ENCODE measurements at places on chromosomes 6 and 20. TPM values are rescaled to one million over a fixed set of nuclear protein-coding genes. Genes with fewer than 3 reads are reported as not detected.

The C6orf141 gene
- 6.0 TPM for total RNA-seq

The TGM3 gene
- not detected for total RNA-seq

The SPEF1 gene
- not detected for total RNA-seq

The BACH2 gene
- 0.39 TPM for total RNA-seq

The SAMD3 gene
- not detected for total RNA-seq

The B3GALT4 gene
- 2.8 TPM for total RNA-seq

GRCh38 chr20:19344341-19344740, 131.9 kb downstream of the SLC24A3 start:
- DNase-seq, result no peak

- no peak for DNase-seq
Observed at GRCh38 chr20:58700121-58700821, 7.7 kb downstream of the NPEPL1 start.

GRCh38 chr6:169291646-169292337, 38.1 kb upstream of the THBS2 start:
- no peak for DNase-seq

DNA sequence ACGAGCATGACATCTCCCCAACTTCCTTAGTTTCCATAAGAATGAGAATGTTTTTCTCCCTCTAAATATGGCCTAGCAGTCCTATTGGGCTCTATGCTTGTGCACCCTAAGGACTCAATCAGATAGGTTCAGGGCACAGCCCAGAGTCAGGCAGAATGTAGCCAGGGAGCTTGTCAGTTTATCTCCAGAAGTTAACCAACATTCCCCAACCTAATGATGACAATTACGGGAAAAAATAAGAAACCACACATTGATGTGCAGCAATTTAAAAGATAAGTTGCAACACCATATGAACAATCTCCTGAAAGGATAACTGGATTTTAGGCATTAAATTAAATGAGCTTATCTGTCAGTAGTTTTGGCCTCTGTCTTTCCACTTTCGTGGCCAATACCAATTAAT, 71.1 kb downstream of the HDDC2 start:
- DNase-seq, result no peak

GRCh38 chr6:63478734-63479133, 93.5 kb upstream of the LOC128125822 start:
- no peak for DNase-seq

DNA sequence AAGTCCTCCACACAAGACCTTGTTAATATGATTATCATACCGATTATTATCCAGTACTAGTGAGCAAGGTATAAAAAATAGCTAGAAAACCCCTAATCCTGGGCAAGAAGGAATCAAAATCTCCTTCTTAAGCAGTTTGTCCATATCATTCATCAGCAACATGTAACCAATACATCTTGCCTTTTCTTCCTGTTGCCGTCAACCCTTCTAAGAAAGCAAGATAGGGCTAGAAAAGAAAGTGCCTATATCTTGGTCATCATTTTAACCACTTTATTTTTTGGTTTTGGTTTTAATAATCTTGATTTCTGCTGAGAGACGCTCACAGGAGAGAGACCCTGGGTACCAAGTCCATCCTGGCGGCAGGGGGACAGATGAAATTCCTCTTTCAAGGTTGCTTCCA, 27.2 kb upstream of the PREX1 start:
- DNase-seq, result no peak

DNA sequence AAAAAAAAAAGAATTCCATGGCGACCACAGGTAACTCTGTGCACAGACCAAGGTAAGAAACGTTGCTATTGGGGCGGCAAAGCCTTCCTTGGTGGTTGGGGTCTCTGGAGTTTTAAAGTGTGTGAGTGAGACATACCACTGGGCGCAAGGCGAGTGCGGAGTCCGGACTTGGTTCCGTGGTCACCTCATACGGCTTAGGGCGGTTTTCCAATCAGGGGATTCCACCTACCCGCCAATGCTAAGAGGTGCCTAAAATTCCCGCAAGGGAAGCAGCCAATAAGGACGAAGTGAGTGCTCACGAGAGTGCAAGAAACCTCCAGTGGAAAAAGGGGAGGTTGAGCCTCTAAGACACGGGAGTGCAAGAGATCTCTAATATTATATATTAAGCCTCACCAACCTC, 68.6 kb upstream of the PRSS16 start:
- no peak for DNase-seq

DNA sequence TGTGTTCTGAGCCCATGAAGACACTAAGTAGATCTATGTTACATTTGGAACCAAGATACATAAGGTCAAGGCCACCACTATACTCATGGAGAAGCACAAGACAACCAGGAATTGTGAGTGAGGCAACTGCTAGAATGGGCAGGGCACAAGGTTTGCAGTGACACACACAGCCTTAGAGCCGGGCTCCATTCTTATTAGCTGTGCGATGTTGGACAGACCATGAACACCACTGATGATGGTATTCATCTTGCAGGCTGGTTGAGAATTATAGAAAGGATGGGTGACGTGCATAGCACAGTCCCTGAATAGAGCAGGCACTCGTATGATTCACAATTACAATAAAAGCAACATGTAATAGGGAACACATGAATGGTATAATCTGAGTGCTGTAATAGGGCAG, 172.4 kb downstream of the GJA10 start:
- DNase-seq, result no peak

DNA sequence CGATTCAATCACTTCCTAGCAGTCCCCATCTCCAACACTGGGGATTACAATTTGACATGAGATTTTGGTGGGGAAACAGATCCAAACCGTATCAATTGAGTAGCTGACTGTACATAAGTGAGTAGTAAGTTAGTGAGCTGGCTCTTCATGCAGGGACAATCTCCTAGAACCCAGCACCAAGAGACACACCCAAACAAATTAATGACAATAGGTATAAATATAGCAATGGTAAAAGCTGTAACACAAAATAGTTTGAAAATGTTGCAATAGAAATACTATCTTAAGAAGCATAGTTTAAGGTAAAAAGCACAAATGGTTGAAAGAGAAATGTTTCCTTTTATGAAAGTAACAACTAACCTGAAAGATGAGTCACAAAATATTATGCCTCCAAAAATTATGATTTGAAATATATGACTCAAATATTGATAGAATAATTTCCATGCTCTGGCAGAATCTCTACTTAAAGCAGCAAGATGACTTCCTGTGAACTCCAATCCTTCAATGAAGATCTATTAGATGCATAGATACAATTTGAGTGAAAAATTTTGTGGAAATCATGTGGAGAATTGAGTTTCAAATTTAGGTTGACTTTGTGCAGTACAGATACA, 5.4 kb upstream of the SIRPB1 start:
- no peak for DNase-seq

GRCh38 chr20:59334651-59335300, 34.4 kb downstream of the EDN3 start:
- no peak for DNase-seq

DNA sequence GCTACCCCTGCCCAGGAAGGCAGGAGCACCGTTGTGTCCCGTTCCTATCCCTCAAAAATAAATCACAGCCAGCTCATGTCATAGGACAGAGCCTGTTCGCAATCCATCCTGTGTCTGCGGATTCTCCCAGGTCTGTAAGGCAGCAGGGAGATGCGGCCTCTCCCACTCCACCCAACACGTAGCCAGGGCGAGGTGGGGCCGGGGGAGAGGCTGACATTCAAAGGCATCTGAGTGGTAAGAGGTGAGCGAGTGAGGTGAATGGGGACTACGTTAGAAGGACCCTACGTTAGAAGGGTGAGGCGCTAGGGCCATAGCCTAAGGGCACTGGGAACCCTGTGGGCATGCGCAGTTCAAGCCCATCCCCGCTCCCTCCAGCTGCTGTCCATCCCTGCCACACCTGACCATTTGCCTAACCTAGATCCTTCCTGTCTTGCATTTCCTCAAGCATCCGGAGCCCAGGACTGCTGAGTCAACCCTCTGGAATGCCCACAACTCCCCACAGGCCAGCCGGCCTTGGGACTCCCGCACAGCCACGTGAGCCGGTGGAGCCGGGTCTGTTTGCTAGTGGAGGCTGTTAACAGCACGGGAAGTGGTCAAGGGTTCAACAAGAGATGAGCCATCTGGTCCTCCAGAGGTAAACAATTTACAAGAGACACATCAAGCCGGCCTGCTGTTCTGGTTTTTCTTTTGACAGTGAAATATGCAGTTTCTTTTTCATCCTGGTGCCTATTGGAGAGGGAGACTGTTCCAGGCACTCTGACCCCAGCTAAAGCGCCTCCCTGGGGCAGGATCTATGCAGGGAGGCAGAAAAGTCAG, 45.9 kb downstream of the RIPOR3 start:
- peak; percentile 24 for DNase-seq

DNA sequence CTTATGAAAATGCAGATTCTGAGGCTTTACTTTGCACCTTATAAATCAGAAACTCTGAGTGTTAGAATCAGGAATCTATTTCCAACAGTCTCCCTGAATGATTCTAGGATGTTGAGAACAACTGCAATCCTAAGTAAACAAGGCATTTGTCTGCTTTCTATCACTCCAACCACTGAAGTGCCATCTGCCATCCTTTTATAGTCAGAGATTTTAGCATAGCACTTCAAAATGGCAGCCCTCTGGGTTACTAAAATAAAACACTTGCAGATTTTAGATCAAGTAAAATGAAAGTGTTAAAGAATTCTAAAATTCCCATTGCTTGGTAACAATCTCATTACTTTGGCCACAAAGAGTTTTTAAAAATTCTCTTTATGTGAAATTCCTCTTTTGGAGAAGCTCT, 258.9 kb downstream of the CD109 start:
- no peak for DNase-seq

- peak; percentile 33 for DNase-seq
Observed at GRCh38 chr6:34953061-34954025, 64.3 kb downstream of the ANKS1A start.

- DNase-seq, result no peak
Observed at GRCh38 chr6:92888316-92888715, 531.0 kb downstream of the EPHA7 start.

DNA sequence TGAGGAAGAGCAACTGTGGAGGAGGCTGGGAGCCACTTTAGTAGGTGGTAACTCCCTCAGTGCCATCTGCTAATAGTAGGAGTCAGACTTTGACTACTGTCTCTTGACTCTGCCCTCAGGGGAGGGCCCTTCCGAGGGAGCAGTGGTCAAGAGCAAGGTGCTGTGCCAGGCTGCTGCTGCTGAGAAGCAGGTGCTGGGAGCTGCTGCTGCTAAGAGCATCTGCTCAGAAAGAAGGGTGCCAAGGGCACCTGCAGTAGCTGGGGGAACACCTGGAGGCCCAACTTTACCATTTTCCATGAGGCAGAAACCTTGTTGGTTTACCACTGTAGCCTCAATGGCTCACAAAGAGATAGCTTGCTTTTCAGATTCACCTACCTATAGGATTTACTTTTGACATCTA, 18.5 kb downstream of the GGTLC1 start:
- DNase-seq, result no peak

DNA sequence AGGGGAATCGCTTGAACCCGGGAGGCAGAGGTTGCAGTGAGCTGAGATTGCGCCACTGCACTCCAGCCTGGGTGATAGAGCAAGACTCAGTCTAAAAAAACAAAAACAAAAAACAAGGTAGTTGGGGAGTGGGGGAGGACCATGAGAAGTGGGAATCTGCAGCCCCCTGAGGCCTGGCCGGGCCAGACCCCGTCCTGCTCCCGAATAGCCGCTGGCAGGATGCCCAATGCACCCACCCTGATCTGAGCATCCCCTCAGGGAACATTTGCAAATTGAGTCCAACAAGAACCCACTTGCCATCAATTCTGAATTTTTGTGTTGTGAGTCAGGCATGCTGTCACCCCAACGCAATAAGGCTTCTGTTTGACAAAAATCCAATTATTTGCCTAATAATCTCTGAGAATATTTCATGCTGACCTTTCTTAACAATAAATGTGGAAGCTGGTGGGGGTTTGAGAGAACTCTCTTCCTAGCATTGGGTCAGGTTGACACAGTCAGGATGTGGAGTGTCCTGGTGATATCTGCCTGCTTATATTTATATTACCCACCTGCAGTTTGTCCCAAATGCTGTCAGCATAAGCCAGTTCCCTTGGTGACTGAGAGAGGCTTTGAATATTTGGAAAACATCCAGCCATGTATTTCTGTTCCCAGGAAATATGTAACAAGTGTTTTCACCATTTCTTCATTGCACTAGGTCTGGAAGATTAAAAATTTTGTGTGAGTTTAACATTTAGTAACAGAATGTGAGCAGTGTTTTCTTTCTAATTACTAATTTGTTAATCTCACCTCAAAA, 28.4 kb upstream of the FRMD1 start:
- DNase-seq, result no peak

DNA sequence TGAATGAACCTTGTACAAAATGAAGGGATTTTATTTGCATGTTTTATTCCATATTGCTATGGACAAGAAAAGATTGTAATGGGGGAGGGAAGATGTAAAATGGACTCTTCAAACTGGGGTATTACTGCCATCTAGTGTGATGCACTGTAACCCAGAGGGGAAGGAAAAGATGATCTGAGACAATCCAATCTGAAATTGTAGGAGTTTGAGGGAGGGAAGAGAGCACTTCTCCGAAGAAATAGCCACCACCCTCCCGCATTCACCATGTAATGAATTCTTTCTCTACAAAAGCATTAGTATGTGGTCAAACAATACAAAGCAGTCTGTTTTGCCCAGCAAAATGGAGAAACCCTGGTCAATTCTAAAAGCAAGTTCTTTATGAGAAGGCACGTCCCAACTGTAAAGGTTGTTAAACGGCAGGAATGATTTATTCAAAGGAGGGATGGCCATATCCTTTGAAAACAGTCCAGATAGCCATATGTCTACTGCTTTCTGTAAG, 679.5 kb upstream of the NRSN1 start:
- peak; percentile 1 for DNase-seq

DNA sequence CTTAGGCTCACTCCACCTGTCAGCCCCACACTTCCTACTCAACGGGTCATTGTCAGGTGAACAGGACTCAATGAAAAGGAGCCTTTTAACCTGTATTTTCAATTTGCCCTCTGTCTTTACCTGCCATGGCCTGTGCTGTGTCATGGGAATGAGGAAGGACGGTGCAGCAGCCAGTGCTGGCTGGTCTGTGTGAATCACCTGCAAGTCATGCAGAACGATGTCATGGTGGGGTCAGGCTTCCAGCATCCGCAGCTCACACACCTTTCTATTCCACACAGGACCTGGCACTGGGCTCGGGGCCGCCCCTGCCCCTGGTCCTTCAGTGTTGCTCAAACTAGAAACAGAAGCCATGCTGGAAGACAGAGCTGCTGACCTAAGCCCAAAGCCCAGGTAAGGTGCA, 188.7 kb upstream of the GMDS start:
- DNase-seq, result no peak

- no peak for DNase-seq
Observed at GRCh38 chr20:45780159-45780558, 11.5 kb downstream of the WFDC3 start.

DNA sequence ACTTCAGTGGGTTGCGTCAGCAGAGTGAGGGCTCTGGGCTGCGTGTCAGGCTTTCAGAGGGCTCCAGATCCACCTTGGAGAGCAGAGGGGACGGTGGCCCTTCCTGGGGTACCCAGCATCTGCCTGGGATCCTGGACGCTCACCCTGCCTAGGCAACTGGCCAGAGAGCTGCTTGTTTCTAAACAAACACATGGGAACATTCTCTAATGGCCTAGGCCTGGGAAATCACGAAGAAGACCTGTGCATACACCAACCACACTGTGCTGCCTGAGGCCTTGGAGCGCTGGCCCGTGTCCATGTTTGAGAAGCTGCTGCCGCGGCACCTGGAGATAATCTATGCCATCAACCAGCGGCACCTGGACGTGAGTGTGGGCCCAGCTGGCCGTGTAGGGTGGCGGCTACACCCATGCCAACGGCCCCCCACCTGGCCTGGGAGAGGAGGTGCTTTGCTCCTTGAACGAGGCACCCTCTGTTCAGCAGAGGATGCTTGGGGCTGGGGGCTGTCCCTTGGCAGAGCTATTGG, 32.2 kb downstream of the PYGB start:
- no peak for DNase-seq

Measured in pulmonary artery endothelial cell (primary cell).